Renal pelvis (tissue), 12 donors: ENCODE measurements at places on chromosomes 6 and 20. TPM values are rescaled to one million over a fixed set of nuclear protein-coding genes. Genes with fewer than 3 reads are reported as not detected.
A peak's percentile ranks its signal among the peaks of the same experiment; 100 is the strongest.

GRCh38 chr6:158037021-158037420 is 55.4 kb downstream of the SYNJ2 start:
- DNase-seq, result no peak

- no peak for DNase-seq
These were observed 575.3 kb downstream of the FRK start for GRCh38 chr6:115485400-115485799.

DNA sequence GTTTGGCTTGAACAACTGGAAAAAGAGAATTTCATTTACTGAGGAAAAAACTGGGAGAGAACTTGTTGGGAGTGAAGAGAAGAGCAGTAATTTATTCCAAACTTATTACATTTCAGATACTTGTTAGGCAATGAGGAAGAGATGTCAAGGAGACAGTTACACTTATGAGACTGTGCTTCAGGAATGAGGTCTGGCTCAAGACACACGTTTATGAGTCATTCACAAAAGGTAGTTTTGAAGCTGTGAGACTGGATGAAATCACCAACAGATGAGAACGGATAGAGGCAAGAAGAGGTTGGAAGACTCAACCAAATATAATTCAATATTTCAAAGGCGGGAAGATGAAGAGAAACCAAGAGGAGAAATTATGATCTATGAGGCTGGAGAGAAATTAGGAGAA is 70.6 kb upstream of the DEFB112 start:
- no peak for DNase-seq

DNA sequence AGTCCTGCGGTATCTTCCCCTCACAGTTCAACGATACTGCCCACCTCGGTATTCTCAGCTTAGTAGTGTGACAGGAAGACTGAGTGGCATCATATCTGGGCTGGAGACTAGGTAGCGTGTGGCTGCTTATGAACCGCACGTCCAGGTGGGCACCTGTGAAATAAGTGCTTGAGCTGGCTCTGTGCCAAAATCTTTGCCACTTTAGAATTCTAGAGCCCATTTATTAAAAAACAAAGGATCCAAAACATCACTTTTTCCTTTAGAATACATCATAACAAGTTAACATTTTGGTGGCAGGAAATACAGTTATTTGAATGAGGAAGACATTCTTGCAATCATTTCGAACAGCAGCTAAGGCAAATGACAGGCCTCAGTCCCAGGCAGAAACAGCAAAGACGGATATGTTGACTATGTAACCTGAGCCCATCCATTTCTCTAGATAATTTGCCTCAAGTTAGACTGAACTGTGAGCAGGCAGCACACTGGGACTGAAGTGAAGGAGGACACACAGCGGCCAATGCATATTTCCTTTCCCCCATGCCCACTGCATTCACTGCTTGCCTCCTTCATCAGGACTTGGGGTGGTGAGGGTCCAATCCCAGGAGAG is 136.6 kb downstream of the GMDS start:
- peak; percentile 51 for DNase-seq

GRCh38 chr6:46097366-46097765 is 32.4 kb upstream of the ENPP4 start:
- DNase-seq, result no peak

Gene TP53TG5
- 1.3 TPM for polyA plus RNA-seq

Gene CBLN4
- 1.8 TPM for polyA plus RNA-seq
